ENCODE measurements at places on chromosomes 5 and 9. TPM values are rescaled to one million over a fixed set of nuclear protein-coding genes. Genes with fewer than 3 reads are reported as not detected.

Gene HNRNPH1
- 2,435 TPM for total RNA-seq

- no peaks in the 10 kb centered on the region for H3K27me3 ChIP-seq
- peaks cover 13% of the 10 kb centered on the region for H3K4me1 ChIP-seq
- H3K36me3 ChIP-seq = no peaks in the 10 kb centered on the region
- H3K4me3 ChIP-seq = peak overlapping the region; percentile 24
- no peak for DNase-seq
Observed at GRCh38 chr9:89961616-89962341, 357.0 kb downstream of the GADD45G start.

DNA sequence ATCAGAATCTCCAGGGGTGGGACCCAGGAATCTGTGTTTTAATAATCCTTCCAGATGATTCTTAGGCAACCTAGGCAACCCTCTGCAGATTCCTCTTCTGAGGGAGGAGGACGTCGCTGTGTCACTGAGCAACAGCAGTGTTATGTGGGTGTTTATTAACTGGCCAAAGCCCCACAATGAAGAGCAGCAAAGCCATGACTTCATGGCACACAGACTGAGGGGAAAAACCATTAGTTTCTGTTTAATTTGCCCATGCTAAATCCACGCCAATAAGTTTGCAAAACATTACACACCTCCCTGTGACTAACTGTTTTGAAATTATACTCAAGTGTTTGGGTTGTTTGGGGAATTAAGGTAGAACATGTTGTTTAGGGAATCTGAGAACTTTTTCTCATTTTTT, 83.7 kb upstream of the TMED7 start:
- no peaks in the 10 kb centered on the region for H3K4me1 ChIP-seq
- no peaks in the 10 kb centered on the region for H3K36me3 ChIP-seq
- DNase-seq = no peak

DNA sequence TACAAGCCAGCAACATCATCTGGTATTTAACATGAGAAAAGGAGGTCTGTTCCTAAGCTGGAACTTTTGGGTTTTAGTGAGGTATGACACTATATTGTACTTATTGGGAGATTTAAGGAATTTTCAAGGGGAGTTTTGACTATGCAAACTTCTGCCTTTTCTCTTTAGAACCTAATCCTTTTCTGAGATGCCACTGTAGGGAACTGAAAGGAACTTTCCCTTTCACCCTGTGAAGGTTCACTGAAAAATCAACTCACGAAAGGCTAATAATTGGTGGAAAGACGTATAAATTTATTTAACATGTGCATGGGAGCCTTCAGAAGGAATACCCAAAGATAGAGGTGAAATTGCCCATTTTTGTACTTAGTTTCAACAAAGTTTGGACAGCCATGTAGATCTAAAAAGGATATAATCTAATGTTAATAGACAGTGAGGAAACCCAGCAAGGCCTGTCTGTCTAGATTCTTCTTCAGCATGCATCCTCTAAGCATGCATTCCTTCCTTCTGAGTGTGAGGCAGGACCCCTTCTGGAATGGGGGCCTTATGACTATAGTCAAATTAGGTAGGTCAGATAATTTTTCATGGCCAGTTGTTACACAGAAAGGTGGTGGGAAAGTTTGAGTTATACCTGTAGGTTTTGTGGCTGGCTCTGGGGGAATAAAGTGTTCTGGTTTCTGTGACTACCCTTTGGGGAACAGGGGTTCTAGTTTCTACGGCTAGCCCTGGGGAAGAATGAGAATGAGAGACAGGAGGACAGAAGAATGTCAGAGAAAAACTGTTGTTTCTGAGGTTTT, 200.3 kb downstream of the C9orf152 start:
- H3K27me3 ChIP-seq = no peaks in the 10 kb centered on the region
- no peaks in the 10 kb centered on the region for H3K36me3 ChIP-seq
- no peak overlapping the region for H3K27ac ChIP-seq
- no peak for DNase-seq

All from CD4-positive, alpha-beta T cell (primary cell).